ENCODE measurements at places on chromosomes 5 and 9. TPM values are rescaled to one million over a fixed set of nuclear protein-coding genes. Genes with fewer than 3 reads are reported as not detected.

Gene PCDHB16
- total RNA-seq, result 0.25 TPM

Gene ELOVL7
- total RNA-seq, result 2.5 TPM

Gene CCIN
- 0.60 TPM for total RNA-seq

Gene CDKN2A
- 40.8 TPM for total RNA-seq

Gene SLC35D2
- 26.3 TPM for total RNA-seq

Gene HSPB3
- total RNA-seq, result not detected

Gene CD14
- 0.60 TPM for total RNA-seq

Gene RELL2
- total RNA-seq, result 5.7 TPM

Gene CRAT
- 37.0 TPM for total RNA-seq

Gene PAX5
- not detected for total RNA-seq

Gene RAI14
- 133 TPM for total RNA-seq

Gene GPR150
- total RNA-seq, result 1.9 TPM

Gene SCGB3A2
- not detected for total RNA-seq

Gene ALDH1A1
- 112 TPM for total RNA-seq

Gene GFPT2
- 7.6 TPM for total RNA-seq

Gene ARHGEF28
- 43.8 TPM for total RNA-seq

Gene C9orf153
- total RNA-seq, result not detected

Gene CTNND2
- not detected for total RNA-seq

Gene FIBCD1
- total RNA-seq, result not detected

Gene PCDHGB3
- 0.67 TPM for total RNA-seq

Gene HAVCR2
- total RNA-seq, result not detected

Gene FAM81B
- total RNA-seq, result not detected

Gene OBP2B
- total RNA-seq, result not detected

Gene CARTPT
- not detected for total RNA-seq

Gene SOX30
- total RNA-seq, result not detected

Gene NIM1K
- not detected for total RNA-seq

Gene TRIM36
- 1.7 TPM for total RNA-seq

Gene POU4F3
- not detected for total RNA-seq

Gene PCDHA11
- total RNA-seq, result under 0.01 TPM

Gene BTNL8
- total RNA-seq, result not detected

Gene SLC34A3
- total RNA-seq, result not detected

Gene ZBED3
- 4.7 TPM for total RNA-seq

Gene TRAPPC13
- 15.7 TPM for total RNA-seq

Gene PAEP
- not detected for total RNA-seq

Gene TLR4
- total RNA-seq, result 147 TPM

Gene TCF7
- total RNA-seq, result 0.20 TPM

Gene KCNMB1
- not detected for total RNA-seq

Gene ANKRD18B
- total RNA-seq, result 0.34 TPM

Gene LHX3
- not detected for total RNA-seq

Gene FAM78A
- total RNA-seq, result 2.2 TPM

Gene PCDHB6
- total RNA-seq, result not detected

Gene IFNK
- not detected for total RNA-seq

Gene LCN2
- not detected for total RNA-seq

Gene PCDHGA8
- 0.15 TPM for total RNA-seq

Gene MTRR
- 26.2 TPM for total RNA-seq

Gene TMEM252
- not detected for total RNA-seq

Gene NEUROG1
- not detected for total RNA-seq

Gene FCN2
- total RNA-seq, result not detected

Gene ENTREP1
- total RNA-seq, result 3.3 TPM

Gene ROPN1L
- total RNA-seq, result 2.5 TPM

Gene CCNO
- 0.13 TPM for total RNA-seq

Gene SH3RF2
- total RNA-seq, result 0.59 TPM

Gene STK32A
- total RNA-seq, result 0.07 TPM

Gene ITK
- not detected for total RNA-seq

Gene IL31RA
- 1.4 TPM for total RNA-seq

Gene ZNF454
- 0.74 TPM for total RNA-seq

Gene SSNA1
- total RNA-seq, result 150 TPM

Gene ERAP2
- 7.0 TPM for total RNA-seq

Measured in mammary microvascular endothelial cell (primary cell).